ENCODE measurements at places on chromosomes 16 and 17. TPM values are rescaled to one million over a fixed set of nuclear protein-coding genes. Genes with fewer than 3 reads are reported as not detected.

- DNase-seq = no peak
- H3K27ac ChIP-seq = no peak overlapping the region
- no peaks in the 10 kb centered on the region for H3K27me3 ChIP-seq
- peak overlapping the region; percentile 76 for H3K4me3 ChIP-seq
- no peaks in the 10 kb centered on the region for H3K36me3 ChIP-seq
Observed at GRCh38 chr16:18984435-18985005, 786 bp downstream of the TMC7 start.

GRCh38 chr17:10070690-10071089 is 127.7 kb downstream of the GAS7 start:
- H3K27me3 ChIP-seq = no peaks in the 10 kb centered on the region
- no peak overlapping the region for H3K4me3 ChIP-seq
- H3K36me3 ChIP-seq = no peaks in the 10 kb centered on the region
- no peak overlapping the region for H3K27ac ChIP-seq
- no peak for DNase-seq

- no peak overlapping the region for H3K27ac ChIP-seq
- no peaks in the 10 kb centered on the region for H3K36me3 ChIP-seq
- H3K4me3 ChIP-seq = no peak overlapping the region
- no peak for DNase-seq
- no peaks in the 10 kb centered on the region for H3K27me3 ChIP-seq
- H3K4me1 ChIP-seq = no peaks in the 10 kb centered on the region
Observed at GRCh38 chr16:12120217-12120981, 143.9 kb downstream of the SNX29 start.

TBC1D3H gene
- total RNA-seq = not detected

GRCh38 chr16:87897521-87898505 is 28.5 kb upstream of the SLC7A5 start:
- H3K4me1 ChIP-seq = no peaks in the 10 kb centered on the region
- H3K4me3 ChIP-seq = no peak overlapping the region
- H3K27me3 ChIP-seq = no peaks in the 10 kb centered on the region
- H3K27ac ChIP-seq = no peak overlapping the region

- H3K4me1 ChIP-seq = no peaks in the 10 kb centered on the region
- no peak overlapping the region for H3K27ac ChIP-seq
- no peak overlapping the region for H3K4me3 ChIP-seq
- H3K27me3 ChIP-seq = no peaks in the 10 kb centered on the region
- no peak for DNase-seq
Observed at GRCh38 chr17:44464037-44464436, 39.2 kb downstream of the GPATCH8 start.

All from H1 (cell line).